SK-N-MC (cell line): ENCODE measurements at places on chromosomes 4 and X.
A peak's percentile ranks its signal among the peaks of the same experiment; 100 is the strongest.

- no peak for DNase-seq
These were observed 42.4 kb downstream of the SPATA18 start for GRCh38 chr4:52093466-52093865.

DNA sequence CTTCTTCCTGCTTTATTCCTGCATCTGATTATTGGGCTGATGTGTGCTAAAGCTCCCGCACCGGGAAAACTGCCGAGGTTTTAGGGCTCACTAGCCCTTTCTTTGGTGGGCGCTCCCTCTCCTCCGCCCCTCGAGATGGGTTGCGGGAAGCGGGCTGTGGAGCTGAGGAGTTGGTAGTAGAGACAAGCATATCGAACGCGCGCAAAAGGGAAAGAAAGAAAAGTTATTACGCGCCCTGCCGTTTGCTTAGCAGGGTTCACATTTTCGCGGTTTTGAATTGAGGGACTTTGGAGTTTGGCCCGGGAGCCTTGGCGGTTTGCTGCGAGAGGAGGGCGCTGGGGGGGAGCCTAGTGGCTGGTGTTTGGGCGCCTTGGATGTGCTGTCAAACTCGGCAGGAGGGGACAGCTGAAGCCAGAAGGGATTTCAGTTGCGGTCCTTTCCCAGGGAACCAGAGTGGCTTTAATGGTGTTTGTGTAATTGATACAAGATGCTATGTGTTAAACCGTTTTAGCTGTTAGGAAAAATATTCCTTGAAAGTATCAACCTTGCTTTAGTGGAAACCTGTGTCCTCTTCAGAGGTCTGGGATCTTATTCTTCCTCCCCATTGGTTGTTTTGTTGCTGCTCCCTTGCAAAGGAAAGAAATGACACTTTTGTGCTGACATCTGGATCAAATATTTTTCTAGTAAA lies 1.1 kb downstream of the GAB1 start:
- DNase-seq: no peak

DNA sequence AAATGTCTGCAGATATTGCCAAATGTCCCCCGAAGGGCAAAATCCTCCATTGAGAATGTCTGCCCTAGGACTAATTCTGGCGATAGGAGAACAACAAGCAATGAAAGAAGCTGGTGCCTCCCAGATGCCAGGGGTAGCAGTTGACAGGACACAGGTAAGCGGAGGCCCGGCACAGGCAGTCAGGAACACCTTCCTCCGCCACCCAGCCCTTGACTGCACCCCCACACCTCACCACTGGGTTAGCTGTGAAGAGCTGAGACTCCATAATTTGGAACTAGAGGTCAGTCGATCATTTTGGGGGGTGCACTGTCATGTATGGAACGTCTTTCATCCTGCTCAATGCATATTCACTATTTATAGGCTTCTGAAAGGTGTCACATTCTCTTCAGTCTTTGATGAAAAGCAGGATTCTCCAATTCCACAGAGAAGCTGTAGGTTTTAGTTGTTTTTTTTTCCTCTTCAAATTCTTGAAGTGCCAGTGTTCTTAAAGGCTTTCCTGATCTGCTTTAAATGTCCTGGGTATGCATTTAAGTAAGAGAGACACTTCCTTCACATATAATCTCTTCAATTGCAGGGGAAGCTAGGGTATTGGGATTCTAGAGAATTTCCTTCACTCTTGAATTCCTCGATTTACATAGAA lies 111.6 kb upstream of the ZFP42 start:
- DNase-seq: no peak

DNA sequence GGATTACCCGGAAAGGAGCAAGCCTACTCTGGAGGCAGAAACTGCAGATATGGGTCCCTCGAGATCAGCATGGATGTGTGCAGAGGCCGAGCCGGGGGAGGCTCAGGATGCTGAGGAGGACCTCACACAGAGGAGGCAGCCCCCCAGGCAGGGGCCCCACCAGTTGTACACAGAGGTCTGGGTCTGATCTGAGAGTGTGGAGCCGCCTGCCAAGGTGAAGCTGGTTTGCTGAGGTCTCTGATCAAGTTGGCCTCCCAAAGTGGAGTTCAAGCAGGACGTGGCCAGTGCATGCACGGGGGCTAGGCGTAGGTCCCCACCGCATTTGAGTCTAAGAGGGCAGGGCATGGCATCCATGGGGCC lies 35.0 kb downstream of the ACOX3 start:
- DNase-seq: no peak

GRCh38 chrX:1443496-1444075 lies 9.1 kb downstream of the ASMTL start:
- no peak for DNase-seq

GRCh38 chr4:161419822-161420221 lies 744.0 kb downstream of the FSTL5 start:
- DNase-seq: no peak

DNA sequence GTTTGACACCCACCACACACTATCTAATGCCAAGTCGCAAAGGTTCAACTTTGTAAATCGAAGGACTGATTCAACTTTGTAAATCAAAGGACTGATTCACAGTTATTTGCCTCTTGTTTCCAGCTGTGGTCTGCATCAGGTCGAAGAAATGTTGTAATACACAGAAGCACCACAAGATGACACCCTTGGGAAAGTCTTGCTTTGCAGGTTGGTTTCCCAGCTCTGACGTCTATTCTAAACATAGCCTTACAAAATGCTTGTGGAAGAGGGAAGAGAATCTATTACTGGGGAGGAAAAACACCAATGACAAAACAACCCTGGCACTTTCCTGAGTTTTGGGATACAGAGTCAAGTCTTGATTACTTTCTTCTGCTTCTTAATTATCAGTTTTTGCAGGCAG lies 35.3 kb downstream of the SUPT20HL1 start:
- peak; percentile 73 for DNase-seq

DNA sequence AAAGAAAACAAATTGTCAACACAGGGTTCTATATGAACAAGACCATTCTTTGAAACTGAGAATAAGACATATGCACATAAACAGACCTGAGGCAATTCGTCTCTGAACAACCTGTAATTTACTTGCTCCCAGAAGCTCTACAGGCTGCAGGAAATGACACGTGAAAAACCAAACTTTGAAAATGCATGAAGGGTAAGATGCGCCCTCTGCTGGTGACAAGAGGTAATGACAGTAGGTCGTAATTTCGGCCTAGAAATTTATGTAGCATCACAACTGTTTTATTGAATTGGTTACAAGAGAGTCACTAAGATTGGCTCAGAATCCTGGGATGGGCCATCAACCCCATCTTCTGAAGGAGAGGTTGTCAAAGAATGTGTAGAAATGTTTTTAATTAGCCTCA lies 276.5 kb downstream of the PPP4R3C start:
- DNase-seq: peak; percentile 10

DNA sequence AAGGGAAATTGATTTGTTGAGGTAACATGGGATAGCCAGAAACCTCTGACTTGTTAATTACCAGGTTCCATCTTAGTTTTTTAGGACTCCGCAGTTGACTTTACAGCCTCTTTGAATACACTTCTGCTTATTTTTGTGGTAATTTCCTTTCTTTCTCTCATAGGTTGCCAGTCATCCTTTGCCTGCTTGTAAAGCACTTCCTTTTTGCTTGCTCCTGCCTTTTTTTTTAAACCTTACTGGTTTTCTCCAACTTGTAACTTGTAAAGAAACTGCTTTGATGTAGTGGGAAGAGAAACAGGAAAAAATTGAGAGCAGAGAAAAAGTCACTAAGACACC lies 2.6 kb downstream of the PGK1 start:
- DNase-seq: no peak
